Activated CD4-positive, alpha-beta T cell treated with anti-CD3 and anti-CD28 coated beads for 4 hours (primary cell): ENCODE measurements at places on chromosomes 6 and 20.
A peak's percentile ranks its signal among the peaks of the same experiment; 100 is the strongest.

GRCh38 chr6:35230950-35231349 lies 17.2 kb downstream of the SCUBE3 start:
- DNase-seq: no peak

GRCh38 chr20:50286174-50286511 lies 95.5 kb downstream of the CEBPB start:
- DNase-seq: no peak

- no peak for DNase-seq
These were observed 12.5 kb downstream of the RPS6KA2 start for GRCh38 chr6:166614589-166614988.

- no peak for DNase-seq
These were observed 81.0 kb upstream of the ENPP5 start for GRCh38 chr6:46251583-46252339.

GRCh38 chr6:107957308-107957908 lies 600 bp downstream of the SEC63 start:
- DNase-seq: peak; percentile 65

DNA sequence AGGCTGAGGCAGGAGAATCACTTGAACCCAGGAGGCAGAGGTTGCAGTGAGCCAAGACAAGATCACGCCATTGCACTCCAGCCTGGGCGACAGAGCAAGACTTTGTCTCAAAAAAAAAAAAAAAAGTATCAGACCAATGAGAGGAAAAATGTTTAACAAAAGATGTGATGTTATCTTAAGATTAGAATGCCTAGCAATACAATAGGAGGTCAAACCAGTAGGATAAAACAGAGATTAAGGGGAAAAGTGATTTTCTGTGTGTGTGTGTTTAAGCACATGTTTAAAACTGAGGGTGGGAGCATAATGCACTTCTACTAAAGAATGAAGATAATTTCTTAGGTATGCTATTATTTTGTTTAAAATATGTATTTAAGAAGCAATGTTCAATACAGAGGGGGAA lies 17.9 kb downstream of the COL19A1 start:
- DNase-seq: no peak

- no peak for DNase-seq
These were observed 84.3 kb upstream of the PREP start for GRCh38 chr6:105487040-105487790.
